ENCODE measurements at places on chromosomes 2 and 18.

- no peak for DNase-seq
Measured at GRCh38 chr18:80246445-80247392, 595 bp downstream of the PARD6G start.

DNA sequence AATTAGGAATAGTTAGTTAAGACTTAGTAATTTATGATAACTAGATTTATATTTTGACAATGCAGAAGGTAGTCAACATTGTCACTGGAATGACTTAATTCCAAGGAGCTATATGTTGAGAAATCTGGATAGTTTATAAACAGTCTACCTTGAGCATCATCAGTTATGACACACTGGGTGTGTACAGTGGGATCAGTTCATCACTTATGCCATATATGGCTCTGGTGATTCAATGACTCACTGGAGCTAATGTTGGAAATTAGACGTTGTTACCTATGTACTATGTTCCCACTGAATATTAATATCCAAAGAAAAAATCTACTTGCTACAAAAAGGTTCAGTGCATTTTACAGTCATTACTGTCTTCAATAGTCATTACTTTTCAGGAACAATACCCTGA, 34.0 kb upstream of the ITPRID2 start:
- no peak for DNase-seq

GRCh38 chr2:215828528-215829184, 184.7 kb downstream of the MREG start:
- no peak for DNase-seq

- no peak for DNase-seq
Measured at GRCh38 chr18:6879508-6880195, 150.1 kb downstream of the ARHGAP28 start.

GRCh38 chr2:172606285-172606684, 50.4 kb downstream of the PDK1 start:
- no peak for DNase-seq

DNA sequence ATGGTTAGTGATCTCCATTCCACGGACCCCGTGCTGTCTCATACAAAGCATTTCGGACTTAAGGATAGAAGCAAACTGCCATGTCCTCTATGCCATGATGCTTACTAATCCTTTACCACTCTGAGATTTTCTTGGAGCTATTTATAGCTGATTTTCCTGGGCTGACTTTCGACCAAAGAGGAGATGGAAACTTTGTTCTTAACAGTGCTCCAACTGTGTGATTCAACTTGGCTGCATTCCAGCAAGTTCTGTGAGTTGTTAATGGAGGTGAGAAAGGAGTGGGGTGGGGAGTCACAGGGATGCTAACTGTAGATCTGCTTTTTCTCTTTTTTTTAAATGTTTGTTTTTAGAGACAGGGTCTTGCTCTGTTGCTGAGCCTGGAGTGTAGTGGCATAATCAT, 45.5 kb upstream of the MSH2 start:
- DNase-seq, result no peak

DNA sequence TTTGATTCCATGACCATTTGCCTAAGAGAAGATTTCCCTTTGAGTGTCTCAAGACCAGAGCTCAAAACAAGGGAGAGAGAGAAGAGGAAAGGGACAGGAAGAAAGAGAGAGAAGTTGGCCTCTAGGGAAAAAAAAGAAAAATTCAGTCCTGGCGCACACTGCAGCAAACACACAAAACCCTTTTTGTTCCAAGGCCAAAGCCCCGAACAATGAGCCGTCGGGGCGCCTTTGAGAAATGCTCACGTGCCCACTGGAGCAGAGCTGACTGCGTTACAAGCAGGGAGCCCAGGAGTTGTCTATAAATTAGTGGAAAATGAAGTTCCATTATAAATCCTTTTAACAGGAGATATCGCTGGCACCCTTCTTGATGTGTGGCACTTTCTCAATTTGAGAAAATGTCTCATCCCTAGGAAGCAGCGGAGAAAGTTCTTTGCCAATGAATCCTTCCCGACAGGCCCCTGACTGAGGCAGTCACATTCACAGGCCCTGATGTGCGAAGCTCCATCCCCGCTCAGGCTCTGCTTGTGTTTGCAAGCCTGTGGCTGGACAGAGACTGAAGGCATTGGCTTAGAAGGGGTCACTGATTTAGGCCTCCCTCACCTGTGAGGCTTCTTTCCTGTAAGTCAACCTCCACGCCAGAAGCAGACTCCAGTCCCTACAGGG, 32.1 kb upstream of the NCKAP5 start:
- no peak for DNase-seq

DNA sequence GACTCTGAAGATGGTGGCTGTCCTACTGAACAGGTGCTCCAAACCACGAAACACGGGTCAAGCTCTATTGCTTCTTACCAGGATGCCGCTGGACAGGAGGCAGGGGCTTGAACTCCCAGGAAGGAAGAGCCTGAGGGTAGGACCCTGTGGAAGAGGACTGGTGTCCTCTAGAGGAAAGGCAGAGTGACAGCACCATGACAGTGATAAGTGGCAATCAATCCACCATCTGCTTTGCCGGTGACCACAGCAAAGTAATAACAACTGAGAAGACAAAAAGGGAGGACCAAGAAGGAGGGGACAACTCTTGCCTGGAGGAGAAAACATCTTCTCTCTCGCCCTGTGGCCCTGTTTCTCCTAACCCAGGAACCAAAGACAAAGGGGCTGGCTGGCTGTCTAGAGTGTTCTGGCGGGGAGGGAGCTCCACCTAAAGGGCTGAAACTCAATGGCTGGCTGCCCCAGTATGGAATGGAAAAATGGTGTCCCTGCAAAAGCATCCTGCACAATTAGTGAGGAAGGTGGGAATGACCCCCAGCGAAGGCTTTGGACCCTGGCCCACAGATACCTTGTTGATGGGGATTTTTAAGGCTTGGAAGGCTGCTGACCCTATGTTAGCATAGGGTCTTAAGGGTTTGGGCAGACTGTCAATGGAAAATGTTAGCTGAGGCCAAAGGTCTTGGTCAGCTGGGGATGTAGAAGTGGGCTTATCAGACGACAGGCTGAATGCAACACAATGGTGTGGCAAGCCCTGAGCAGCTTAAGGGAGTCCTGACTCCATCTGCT, 35.4 kb downstream of the PROC start:
- no peak for DNase-seq

- DNase-seq, result no peak
Measured at GRCh38 chr2:64168756-64169155, 24.5 kb upstream of the PELI1 start.

GRCh38 chr2:96926791-96927190, 56.9 kb upstream of the SEMA4C start:
- no peak for DNase-seq

DNA sequence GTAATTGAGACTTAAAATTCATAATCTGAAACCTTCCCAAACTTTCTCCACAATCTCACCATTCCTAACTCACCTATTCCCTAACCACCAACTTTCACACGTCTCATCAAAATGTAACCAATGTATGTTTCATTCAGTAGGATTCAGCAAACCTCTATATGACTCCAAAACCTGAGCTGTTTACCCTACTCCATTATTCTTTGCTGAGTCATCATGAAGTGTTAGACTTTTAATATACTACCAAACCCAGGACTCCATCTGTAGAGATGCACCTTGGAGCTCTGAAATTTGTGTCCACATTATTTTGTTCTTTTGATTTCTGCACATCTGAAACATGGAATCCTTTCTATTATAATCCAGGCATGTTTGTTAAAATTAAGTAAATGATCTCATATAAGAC, 727.0 kb upstream of the PIK3C3 start:
- DNase-seq, result no peak

GRCh38 chr18:13530879-13531387, 195.4 kb downstream of the FAM210A start:
- no peak for DNase-seq

GRCh38 chr18:77023102-77023782, 109.3 kb downstream of the MBP start:
- DNase-seq, result peak; percentile 45

DNA sequence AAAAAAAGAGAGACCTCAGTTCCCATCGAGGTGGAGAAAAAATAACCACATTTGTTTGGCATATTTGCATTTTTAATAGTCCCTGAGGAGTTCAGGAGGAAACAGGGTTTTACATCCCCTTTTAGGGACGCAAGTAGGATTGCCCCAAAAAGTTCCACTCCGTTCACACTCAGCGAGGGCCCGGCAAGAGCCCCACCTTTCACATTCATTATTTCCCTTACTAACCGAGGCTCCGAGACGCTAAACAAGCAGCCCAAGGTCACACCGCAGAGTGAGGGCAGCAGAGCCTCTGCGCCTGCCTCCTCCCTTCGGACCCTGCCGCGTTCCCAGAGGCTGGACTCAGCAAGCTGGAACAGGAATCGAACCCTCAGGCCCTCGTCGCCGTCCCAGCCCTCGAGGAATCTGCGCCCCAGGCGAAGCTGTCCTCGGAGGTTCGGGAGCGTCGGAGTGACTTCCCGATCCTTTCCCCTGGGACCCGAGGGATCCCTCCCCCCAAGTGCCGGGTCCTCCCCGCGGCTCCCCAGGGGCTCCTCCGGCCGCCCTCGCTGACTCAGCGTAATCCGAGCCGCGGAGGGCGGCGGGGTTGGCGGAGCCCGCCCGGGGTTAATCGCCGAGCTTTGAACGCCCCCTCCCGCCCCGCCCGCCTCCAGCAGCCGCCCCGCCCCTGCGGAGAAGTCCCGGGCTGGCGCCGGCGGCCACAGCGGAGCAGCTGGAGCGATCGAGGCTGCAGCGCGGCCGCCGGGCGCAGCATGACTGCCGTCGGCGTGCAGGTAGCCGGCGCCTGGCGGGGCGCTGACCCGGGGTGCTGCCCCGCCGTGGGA, at the start of gene TMEM37:
Gene TMEM37, plus strand, starts transcription at position 700 of the 821 bp plus-strand sequence. Its CDS starts 50 bp downstream, at position 750.
- peak; percentile 27 for DNase-seq

DNA sequence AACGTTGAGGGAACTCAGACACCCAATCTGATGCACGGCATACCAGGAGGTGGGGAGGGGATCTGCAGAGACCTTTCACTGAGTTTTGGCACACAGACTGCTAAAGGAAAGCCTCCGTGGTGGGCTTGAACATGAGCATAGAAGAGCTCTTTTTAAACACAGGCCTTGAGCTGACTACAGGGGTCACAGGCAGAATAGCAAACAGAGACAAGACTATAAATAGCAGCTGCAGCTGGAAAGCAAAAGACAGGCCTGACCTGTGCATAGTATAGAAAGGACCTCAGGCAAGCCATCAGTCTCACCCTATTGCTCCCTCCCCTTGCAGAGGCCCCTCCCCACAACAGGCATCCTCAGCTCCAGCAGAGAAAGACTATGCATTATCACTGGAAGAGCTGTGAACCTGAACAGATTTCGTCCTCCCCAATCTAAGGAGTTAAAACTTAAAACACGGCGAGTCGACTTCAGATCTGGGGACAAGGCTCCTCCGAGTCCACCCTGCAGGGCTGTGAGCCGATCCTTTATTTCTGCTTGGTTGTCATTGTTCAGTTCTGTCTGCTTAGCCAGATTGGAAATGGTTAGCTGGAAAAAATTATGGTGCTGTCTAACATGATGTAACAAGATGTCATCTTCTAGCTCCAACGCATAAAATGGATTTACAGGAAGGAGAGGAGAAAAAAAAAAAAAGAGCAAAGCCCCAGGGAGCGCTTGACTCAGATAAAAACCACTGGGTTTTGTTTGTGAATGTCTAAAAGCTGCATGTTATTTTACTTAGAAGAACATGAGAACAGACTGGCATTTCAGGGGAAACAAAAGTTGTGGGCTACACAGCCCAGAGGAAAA, 25.2 kb upstream of the LCLAT1 start:
- DNase-seq, result peak; percentile 57

DNA sequence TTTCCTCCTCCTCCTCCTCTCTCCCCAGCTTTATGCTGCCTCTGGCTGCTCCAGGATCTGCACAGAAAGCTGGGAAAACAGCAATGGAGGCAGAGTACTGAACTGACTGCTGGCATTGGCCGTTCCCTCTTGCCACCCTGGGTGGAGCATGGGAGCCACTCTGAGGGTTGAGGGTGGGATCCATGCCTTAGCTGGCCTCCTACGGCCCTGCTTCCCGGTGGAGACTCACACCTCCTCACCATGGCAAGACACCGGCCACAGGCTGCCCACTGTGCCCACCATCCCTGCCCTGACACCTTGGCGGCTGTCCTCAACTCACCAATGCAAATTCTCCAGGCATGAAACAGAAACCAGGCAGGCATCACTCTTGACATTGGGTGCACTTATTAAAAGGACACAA, 832.3 kb upstream of the ID2 start:
- no peak for DNase-seq

DNA sequence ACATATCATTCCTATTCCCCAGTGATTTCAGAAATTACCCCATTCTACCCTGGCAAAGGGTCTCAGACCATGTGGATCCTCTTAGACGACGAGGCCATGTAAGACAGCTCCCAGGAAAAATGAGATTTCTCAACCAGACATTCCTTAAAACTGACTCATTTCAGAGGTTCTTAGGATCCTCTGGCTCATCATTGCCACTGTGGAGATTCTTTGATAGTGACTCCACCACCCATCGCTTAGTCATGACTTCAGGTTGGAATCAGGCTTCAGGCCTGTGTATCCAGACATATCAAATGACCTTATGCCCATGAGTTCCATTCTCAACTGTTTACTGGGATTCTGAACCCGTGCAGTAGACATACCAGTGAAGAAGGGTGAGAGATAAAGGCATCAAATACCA, 245.6 kb upstream of the TCF4 start:
- DNase-seq, result no peak

DNA sequence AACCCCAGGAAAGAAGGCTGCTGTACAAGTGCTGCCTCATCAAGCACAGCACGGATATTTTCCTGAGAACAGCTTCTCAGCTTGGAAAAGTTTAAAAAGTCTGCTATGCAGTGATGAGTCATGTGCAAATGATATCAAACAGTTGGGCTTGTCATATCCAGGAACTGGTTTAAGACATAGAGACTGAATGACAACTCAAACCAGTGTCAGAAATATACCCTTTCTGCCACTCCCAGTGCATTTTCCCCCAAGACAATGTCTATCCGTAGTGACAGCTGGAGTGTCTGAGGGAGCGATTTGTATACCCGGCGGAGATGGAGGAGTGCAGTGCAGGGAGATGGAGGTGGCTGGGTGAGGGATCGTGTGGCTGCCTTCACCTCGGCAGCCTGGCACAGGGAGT, 28.2 kb downstream of the SOX11 start:
- no peak for DNase-seq

Data from NCI-H2107 (cell line).